ENCODE measurements at places on chromosomes 6 and 20.

- DNase-seq: peak; percentile 88
These were observed 13.6 kb downstream of the TRAPPC3L start for GRCh38 chr6:116531675-116532570.

GRCh38 chr6:73696966-73697655, 1.1 kb downstream of the CD109 start:
- DNase-seq: peak; percentile 37

GRCh38 chr6:38346291-38347079, 293.2 kb downstream of the BTBD9 start:
- peak; percentile 47 for DNase-seq

GRCh38 chr20:8631271-8631670, 437.6 kb upstream of the PLCB4 start:
- DNase-seq: no peak

GRCh38 chr6:157759028-157759427, 64.0 kb upstream of the SNX9 start:
- no peak for DNase-seq

DNA sequence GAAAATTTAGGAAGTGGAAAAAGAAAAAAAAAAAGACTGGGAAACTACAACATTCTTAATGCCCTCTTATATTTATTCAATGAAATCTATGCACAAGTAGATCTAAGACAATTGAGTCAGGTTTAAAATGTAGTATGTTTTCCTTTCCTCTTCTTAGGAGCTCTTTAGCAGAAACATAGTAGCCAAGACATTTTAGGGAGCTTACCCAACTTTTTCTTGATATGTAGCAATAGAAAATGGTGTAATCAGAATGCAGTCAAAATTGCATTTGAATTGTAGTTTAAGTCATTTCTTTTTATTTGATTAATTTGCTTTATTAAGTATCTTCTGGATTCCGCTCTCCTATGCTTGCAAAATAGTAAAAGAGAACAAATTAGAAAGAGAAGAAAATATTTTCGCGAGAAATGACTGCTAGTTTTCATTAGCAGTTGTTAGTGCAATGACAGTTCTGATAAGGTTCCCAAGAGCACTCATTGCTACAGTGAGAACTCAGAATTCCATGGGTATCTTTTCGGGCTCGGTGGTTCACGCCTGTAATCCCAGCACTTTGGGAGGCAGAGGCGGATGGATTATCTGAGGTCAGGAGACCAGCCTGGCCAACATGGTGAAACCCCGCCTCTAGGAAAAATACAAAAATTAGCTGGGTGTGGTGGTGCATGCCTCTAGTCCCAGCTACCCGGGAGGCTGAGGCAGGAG, 52.2 kb downstream of the JARID2 start:
- DNase-seq: no peak
